Retina (tissue), 1 donor: ENCODE measurements at places on chromosomes 2 and 18.

GRCh38 chr2:175233135-175233719 lies 51.7 kb upstream of the ATP5MC3 start:
- DNase-seq: no peak

- peak; percentile 49 for DNase-seq
Observed at GRCh38 chr2:204180649-204181048, 244.1 kb downstream of the ICOS start.

GRCh38 chr2:231522418-231523180 lies 7.6 kb downstream of the NMUR1 start:
- no peak for DNase-seq

DNA sequence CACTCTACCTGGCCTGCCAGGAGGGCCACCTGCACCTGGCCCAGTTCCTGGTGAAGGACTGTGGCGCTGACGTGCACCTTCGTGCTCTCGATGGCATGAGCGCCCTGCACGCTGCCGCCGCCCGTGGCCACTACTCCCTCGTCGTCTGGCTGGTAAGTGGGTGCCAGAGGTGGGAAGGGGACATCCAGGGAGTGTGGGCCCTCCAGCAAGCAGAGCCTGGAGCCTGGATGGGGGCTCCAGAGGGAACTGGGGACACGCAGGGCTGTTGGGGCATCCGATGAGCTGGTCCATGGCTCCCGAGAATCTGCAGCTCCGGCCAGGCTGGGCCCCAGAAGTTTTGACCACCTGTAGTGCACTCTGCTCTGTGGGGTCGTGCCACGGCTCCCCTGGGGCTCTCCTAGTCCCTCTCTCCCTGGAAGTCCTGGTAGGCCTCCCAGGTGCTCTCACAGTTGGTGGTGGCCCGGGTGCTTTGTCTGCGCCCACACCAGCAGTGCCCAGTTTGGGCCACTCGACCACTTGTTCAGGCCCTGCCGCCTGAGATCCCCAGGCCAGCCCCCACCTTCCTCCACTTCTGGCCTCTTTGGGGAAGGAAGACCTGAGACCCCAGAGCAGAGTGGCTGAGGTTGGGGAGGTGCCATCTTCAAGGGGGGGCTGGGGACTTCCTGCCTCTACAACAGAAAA lies 4.7 kb downstream of the ESPNL start:
- no peak for DNase-seq

DNA sequence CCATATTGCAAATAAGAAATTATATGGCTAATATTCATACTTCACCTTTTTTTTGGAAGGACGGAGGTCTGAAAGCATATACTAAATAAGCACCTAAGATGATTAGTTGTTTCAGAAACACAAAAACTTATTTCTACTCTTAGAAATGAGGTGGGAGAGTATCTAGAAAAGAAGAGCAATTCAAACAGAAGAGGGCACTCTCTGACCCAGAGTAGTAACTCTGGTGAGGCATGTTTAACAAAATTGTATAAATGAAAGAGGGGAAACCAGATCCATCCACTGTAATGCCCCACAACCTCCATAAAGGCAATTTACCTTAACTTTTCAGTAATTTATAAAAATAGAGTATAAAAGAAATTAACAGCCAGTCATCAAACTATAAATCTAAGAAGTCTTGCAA lies 669.6 kb upstream of the VRK2 start:
- no peak for DNase-seq

GRCh38 chr2:24993406-24994145 lies 21.8 kb upstream of the DNAJC27 start:
- no peak for DNase-seq

DNA sequence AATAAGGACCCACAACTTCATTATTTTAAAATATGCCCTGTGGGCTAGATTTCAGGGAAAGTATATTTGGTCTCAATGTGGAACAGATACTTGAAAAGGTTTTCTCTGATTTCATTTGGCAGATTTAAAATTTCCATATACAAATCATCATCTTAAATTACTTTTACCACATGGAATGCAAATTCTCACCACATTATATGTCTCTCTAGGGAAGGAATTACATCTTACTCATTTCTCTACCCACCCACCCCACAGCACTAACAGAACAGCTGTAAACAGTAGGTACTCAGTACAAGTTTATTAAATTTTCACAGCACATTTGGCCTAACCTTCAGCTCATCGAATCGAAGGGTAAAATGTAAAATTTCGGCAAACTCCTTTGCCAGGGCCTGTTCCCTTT lies 104.0 kb downstream of the CYRIA start:
- DNase-seq: no peak

DNA sequence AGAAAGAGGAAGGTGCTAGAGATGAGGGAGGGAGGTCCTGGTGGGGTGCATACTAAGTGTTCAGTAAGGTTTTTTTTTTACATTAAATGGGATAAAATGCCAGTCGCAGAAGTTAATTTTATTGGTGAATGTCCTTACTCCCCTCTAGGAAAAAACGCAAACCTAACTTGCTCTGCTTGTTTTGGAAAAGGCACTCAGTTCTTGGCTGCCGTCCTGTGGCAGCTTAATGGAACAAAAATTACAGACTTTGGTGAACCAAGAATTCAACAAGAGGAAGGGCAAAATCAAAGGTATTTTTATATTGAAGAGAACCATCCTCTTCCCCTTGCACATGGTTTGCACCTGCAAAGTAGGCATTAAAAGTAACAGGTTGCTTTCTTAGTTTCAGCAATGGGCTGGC lies 12.7 kb upstream of the IL18R1 start:
- DNase-seq: no peak

DNA sequence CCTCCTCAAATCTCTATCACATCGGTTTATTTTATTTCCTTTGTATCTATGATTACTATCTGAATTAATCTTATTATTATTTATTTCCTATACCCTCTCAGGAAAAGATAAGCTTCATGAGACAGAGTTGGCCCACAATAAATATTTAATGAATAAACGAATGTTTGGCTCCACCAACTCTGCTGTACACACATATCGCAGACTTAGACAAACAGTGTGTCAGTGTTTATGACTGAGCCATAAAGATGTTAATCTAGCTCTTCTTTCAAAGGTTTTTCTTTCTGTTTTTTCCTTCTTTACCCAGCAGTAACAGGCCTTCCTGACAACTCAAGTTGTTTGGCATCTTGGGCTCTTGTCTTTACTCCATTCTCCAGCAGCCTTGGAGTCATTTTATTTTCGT lies 329.5 kb downstream of the CDH2 start:
- DNase-seq: no peak

DNA sequence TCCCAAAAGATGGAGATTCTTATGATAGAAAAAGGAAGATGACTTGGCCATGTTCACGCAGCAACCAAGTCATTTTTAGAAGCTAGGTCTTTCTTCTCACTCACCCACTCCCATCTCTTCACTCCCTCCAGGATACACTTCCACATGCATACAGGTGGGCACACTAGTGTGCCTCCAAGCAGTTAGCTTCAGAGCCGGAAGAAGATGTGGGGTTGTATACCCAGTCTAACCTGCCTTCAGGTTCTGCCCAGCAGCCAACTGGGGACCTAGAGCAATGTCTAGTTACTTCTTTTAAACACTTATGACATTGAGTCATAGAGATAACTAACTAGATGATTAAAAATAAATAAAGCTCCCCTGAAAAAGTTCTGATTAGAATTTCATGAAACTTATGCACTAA lies 21.8 kb upstream of the TANK start:
- DNase-seq: no peak
